RWPE2 (cell line): ENCODE measurements at places on chromosomes 1 and 21.

GRCh38 chr1:68230484-68230802 lies 1.9 kb downstream of the WLS start:
- no peak for DNase-seq

GRCh38 chr1:110637475-110637874 lies 31.3 kb upstream of the KCNA2 start:
- DNase-seq = no peak

GRCh38 chr21:37128076-37128475 lies 55.0 kb downstream of the TTC3 start:
- no peak for DNase-seq

- DNase-seq = no peak
These were observed 34.6 kb upstream of the FHAD1 start for GRCh38 chr1:15212216-15212953.

- DNase-seq = no peak
These were observed 15.0 kb downstream of the BTG3 start for GRCh38 chr21:17597680-17598079.

DNA sequence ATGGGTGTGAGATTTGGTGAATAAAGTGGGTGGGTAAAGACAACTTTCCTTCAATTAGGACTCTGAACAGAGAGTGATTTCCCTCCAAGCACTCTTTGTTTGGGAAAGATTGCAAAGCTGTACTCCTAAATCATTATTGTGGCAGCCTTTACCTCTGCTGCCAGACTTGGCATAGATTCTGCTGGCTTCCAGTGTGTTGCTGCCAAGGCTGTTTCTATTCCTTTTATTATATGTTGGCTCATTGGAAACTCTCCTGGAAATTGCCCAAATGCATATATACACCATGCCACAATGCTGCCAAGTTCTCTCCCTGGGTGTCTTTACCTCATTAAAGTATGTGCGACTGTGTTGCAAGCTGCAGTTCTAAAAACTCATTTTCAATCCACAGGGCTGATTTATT lies 668.0 kb downstream of the MRPL39 start:
- DNase-seq = no peak

- DNase-seq = no peak
These were observed 39.2 kb upstream of the SERBP1 start for GRCh38 chr1:67469431-67469830.

DNA sequence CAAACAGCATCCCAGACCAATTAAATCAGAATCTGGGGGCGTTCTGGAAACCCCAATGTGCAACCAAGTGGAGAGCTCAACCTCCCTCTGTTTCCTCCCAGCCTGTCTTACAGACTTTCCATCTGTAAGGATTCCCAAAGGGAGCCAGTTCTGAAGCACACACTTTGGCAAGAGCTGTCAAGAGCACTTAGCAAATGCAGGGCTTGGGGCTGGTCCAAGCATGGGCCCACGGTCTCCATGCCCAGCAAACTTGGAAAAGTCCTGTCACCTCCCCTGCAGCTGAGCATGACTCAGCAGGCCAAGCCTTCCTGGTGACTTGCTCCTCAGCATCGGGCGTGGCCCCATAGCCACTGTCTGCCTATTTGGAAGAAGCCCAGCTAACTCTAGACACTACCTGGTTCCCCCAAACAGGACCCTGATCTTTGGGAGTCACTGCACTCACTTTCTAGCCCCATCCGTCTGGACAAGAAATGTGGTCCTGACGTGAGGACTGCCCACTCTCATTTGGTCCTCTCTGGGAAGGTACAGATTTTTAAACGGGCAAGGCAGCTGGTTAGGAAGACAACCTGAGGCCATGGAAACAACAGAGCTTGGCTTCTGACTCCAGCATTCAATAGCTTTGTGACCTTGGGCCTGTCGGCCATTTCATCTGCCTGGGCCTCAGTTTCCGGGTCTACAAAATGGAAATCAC lies 16.9 kb downstream of the SLC2A1 start:
- DNase-seq = no peak

- no peak for DNase-seq
These were observed 40.7 kb downstream of the PLEKHA6 start for GRCh38 chr1:204319027-204319426.

DNA sequence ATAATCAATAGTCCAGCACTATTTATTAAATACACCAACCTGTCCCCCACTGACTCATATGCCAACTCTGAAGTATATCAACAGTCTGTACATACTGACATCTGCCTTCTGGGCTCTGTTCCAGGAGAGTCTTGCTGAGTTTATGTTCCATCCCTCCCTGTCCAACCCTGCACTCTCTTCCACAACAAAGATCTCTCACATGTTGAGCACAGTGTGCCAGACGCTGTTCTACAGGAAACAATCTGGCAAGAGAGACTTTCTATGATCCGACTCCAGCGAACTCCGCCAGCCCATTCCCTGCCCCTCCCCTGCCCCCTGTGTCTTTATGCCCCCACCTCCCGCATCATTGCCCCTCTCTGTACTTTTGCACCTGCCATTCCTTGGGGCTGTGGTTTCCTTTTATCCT lies 3.4 kb downstream of the LACTBL1 start:
- no peak for DNase-seq

GRCh38 chr1:91754816-91755580 lies 131.0 kb downstream of the TGFBR3 start:
- DNase-seq = no peak

GRCh38 chr1:201460814-201461644 lies 8.0 kb downstream of the PHLDA3 start:
- peak; percentile 86 for DNase-seq

- no peak for DNase-seq
These were observed 20.4 kb downstream of the PRPF38A start for GRCh38 chr1:52424813-52425212.

GRCh38 chr1:25503551-25504426 lies 39.6 kb upstream of the LDLRAP1 start:
- no peak for DNase-seq

GRCh38 chr1:173245892-173246291 lies 38.8 kb upstream of the TNFSF4 start:
- DNase-seq = no peak

- no peak for DNase-seq
These were observed 163.8 kb downstream of the ZSCAN20 start for GRCh38 chr1:33636209-33636608.

- DNase-seq = no peak
These were observed 111.2 kb downstream of the IFI44 start for GRCh38 chr1:78760858-78761257.

- no peak for DNase-seq
These were observed 135.4 kb downstream of the LMO4 start for GRCh38 chr1:87464022-87464490.

DNA sequence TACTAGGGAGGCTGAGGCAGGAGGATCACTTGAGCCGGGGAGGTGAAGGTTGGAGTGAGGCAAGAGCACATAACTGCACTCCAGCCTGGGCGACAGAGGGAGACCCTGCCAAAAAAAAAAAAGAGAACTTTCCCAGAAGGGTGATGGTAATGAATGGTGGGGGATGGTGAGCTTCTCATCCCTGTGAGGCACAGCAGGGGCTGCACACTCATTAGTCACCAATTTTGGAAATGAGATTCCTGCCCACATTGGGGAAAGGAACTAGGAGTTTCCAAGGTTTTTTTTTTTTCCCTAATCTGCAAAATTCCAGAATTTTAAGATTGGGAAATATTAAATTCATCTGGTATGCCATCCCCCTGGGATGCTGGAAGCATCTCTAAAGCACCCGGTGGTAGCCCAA lies 50.2 kb upstream of the SSBP3 start:
- DNase-seq = no peak

- no peak for DNase-seq
These were observed 2.7 kb upstream of the NHLH1 start for GRCh38 chr1:160363951-160364735.

DNA sequence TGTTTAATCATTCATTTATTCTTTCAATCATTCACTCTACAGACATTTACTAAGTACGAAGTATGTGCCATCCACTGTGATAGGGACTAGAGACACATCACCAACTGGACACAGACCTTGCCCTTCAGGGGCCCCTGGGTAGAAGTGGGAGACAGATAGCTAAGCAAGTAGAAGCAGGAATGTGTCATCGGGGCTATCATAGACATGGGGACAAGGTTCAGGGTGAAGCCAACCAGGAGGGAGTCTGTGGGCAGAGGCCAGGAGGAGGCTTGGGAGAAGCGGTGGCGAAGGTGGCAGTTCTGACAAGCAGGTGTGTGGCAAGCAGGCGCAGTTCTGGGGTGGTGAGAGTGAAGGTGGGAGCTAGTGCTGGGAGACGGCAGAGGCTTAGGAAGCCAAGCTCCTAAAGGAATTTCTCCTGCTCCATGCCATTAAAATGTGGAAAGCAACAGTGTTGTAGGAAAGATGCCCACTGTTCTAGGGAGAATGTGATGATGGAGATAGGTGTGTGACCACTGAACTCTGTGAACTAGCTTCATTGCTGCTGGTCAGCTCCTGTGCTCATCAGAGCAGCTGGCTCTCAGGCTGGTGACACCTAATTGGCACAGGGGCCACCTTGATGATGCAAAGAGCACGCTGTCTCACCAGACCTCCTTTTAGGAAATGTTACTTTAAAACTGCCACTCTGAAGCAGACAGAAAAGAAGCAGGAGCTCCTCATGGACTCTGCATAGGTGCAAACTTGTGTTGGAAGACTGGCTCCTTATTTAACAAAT lies 79.7 kb upstream of the LPGAT1 start:
- no peak for DNase-seq

DNA sequence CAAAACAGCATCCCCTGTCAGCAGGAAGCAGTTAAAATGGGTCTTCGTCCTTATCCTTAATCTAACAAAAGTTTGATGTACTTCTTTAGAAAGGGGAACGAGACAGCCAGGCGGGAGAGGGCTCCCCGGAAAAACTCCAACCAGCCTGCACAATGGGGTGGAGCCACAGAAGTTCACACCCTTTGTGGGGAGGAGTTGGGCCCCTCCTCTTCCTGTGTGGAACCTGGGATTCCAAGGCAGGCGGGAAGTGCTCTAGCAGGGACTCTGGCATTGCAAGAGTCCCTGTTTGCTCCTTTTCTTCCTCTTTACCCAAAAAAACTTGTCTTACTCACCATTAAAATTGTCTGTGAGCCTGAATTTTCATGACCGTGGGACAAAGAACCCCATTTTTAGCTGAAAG lies 47.7 kb downstream of the FCRL5 start:
- DNase-seq = no peak

- DNase-seq = no peak
These were observed 149.1 kb upstream of the L1TD1 start for GRCh38 chr1:62045574-62045973.

DNA sequence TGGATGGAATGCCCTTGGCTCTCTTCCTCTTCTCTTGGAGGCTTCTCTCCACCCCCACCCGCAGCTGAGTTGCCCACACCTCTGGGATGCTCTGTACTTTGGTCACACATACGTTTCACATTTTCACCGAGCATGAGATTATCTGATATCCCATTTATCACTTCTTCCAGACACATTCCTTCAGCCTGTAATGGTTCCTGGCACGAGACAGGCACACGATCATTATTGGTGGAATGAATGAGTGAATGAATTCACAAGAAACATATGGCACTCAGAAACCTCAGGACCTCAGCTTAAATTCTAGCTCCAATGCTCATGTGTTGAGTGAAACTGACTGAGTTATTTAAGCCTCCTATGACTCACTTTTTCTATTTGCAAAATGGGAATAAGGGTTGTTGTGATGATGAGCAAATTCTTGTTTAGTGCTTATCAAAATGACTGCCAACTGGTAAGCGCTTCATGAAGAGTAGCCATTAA lies 242.7 kb upstream of the JUN start:
- DNase-seq = no peak

GRCh38 chr1:212749821-212750535 lies 41.6 kb downstream of the NSL1 start:
- DNase-seq = no peak

GRCh38 chr1:32743380-32744070 lies 41.0 kb upstream of the SYNC start:
- DNase-seq = no peak

DNA sequence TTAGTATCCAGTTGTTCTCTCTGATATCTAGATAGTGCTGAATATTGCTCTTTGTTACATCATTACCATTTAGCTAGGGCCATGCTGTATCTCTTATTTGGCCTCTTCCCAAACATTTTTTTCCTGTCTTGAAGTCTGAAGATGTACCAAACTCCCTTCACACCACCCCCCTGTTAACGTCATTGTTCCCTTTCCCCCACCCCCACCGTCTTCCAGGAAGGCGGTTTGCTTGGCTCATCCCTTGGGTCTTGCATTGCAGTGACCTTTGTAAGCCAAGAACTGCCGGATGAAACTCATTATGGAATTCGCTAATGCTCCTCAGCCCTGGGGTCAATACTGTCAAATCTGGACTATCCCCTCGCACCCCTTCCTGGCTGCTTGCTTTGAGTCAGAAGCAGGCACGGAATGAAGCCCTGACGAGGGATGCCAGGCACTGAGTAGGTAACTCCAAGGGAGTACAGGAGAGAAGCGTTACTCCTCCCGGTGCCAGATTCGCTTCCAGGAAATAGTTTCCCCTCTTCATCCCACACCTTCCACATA lies 283.1 kb downstream of the TM2D1 start:
- DNase-seq = no peak

GRCh38 chr1:219298571-219299148 lies 125.0 kb downstream of the LYPLAL1 start:
- DNase-seq = no peak

DNA sequence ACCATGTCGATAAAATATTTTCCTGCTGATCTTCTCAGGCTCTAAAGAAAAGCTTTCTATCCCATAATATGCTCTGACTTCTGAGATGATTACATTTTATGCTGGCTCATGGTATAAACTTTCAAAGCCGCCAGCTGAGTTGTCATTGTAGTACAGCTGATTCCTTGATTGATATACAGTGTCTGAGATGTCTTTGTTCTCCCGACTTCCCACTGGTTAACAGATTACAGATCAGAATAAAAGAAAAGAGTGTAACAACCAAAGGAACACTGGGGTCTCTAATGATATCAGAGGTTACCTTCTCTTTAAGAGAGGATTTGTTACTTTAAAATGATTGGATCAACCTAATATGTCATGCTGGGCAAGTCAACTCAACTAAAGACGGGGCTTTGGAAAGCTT lies 485.4 kb upstream of the LRRC7 start:
- no peak for DNase-seq

DNA sequence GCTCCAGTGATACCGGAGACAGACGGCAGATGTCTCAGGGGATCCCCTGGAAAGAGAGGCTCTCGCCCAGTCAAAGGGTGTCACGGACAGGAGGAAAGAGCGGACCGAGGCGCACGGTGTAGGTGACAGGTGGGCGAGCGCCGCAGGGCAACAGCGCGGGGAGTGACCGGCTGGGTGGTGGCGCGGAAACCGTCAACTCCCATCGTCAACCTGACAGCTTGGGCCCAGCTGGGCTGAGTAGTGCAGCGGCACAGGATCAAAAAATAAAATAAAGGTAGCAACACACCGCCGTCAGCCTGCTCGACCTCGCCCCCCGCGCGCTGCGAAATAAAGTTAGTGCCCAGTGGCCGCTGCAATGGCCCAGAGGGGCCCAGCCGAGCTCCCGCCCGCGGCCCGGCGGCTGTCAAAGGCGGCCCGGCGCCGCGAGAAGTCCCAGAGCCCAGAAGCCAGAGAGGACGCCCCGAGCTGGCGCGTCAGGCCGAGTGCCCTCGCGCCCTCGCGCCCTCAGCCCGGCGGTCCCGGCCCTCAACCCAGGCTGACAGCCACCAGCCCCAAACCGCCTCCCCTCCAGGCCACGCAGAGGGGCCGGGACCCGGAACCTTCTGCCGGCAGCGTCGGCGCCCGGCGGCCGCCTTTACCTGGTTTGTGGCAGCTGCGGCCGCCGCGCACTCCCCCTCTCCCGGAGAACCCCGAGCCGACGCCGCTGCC lies at the start of gene LYST:
TSS of gene LYST (minus strand) at position 702 of the 708 bp plus-strand sequence. CDS start 36,489 bp downstream, outside the sequence.
- DNase-seq = peak; percentile 47

GRCh38 chr1:201214886-201215285 lies 24.3 kb downstream of the IGFN1 start:
- DNase-seq = peak; percentile 21
